Common myeloid progenitor, CD34-positive (primary cell): ENCODE measurements at places on chromosomes 2 and 18.

DNA sequence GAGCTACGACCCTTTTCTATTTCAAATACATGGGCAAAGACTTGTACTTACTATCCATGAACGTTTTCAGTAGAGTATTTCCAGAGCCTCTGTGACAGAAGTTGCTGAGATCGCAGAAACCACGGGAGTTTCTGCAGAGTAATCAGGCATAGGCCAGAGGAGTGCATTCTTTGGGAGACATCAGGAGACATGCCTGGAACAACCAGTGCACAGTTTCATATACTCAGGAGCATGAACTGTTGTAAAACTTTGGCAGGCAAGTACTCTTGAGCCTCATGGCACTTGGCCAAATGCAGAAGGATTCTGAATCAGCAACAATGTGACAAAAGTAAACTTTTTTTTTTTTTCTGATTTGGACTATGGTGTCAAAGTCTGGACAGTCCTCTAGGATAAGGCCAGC lies 307.1 kb downstream of the GRB14 start:
- no peaks in the 10 kb centered on the region for H3K4me1 ChIP-seq
- H3K27ac ChIP-seq, result no peak overlapping the region
- H3K27me3 ChIP-seq, result no peaks in the 10 kb centered on the region
- no peaks in the 10 kb centered on the region for H3K36me3 ChIP-seq
- no peak for DNase-seq

DNA sequence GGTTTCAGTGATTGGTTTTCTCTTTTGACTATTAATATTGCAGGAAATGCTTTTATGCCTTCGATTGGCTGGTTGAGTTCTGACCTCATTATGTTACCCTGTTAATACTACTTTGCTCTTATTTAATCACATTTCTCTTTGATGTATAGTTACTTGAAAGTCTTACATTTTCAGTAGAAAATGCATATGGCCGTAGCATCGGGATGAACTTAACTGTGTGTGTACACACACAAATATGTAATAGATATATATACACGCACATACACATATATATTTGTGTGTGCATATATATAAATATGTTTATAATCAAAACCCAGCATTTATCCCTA lies 1.6 kb downstream of the EPC2 start:
- no peaks in the 10 kb centered on the region for H3K27me3 ChIP-seq
- peaks cover 10% of the 10 kb centered on the region for H3K4me1 ChIP-seq
- H3K36me3 ChIP-seq, result no peaks in the 10 kb centered on the region
- H3K27ac ChIP-seq, result peak overlapping the region; percentile 84
- DNase-seq, result no peak

DNA sequence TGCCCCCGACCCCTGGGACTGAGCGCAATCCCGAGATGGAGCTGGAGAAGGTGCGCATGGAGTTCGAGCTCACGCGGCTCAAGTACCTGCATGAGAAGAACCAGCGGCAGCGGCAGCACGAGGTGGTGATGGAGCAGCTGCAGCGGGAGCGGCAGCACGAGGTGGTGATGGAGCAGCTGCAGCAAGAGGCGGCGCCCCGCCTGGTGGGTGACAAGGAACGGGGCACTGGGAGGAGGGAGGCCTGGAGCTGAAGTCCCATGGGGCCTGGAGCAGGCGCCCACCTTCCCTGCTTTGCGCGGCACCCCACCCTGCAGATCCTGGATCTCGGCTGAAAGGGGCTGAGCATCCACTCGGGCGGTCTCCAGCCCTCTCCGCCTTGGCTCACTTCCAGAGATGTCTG lies 1.2 kb downstream of the TMEM247 start:
- no peaks in the 10 kb centered on the region for H3K4me1 ChIP-seq
- DNase-seq, result no peak
- H3K27me3 ChIP-seq, result no peaks in the 10 kb centered on the region
- no peak overlapping the region for H3K27ac ChIP-seq
- no peaks in the 10 kb centered on the region for H3K36me3 ChIP-seq
- H3K4me3 ChIP-seq, result no peak overlapping the region

DNA sequence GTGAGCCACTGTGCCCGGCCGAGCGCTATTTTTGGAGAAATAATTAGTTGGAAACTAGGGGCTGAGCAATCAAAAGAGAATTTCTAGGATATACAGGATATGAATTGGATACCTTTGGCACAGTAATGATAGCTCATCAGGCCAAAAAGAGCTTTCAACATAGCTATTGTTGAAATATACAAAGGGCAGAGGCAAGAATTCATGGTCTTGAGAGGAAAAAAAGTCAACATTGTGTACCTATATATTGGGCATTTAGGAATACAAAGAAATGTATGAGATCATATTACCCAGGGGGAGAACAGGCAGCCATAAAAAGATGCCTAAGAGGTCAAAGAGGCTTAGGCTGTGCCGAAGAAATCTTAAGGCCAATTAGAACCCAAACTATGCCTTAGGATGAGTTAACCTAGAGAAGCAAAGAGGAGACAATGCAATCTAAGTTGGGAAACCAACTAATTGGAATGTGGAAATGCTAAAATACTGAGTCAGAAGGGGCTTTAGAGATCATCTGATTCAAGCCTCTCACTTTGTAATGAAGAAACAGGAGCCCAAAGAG lies 99.0 kb downstream of the RBBP8 start:
- H3K4me3 ChIP-seq, result no peak overlapping the region
- H3K36me3 ChIP-seq, result peaks cover 12% of the 10 kb centered on the region
- H3K4me1 ChIP-seq, result no peaks in the 10 kb centered on the region
- H3K27ac ChIP-seq, result no peak overlapping the region
- H3K27me3 ChIP-seq, result no peaks in the 10 kb centered on the region

- DNase-seq, result no peak
- no peak overlapping the region for H3K4me3 ChIP-seq
- no peak overlapping the region for H3K27ac ChIP-seq
- no peaks in the 10 kb centered on the region for H3K4me1 ChIP-seq
These were observed 44.0 kb downstream of the CCDC141 start for GRCh38 chr2:179005976-179006375.

DNA sequence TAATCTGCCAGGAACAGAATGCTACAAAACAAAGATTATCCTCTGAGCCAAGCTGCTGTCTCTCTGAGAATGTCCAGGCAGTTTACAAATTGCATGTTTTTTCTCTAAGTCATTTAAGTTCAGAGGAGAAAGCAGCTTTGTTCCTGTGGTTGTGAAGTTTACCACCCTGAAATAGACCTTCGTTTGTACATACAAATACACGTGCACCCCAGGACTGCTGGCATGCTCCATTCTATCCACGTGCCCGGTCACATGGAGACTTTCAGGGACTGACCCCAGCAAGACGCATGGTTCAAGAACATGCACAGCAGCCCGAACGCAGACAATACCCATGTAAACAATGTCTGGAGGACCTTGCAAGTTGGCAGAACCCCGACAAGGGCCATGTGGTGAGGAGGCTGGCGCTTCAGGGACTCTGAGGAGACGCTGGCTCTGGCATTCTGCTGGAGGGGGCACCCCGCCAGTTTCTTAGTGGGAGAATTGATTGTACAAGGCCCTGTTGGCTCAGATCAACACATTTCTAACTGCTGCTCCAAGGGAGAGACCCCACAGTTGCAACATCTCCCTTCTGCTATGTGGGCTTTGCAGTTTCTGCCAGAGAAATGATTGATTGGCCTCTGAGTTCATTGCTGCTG lies 33.3 kb downstream of the FAM178B start:
- no peaks in the 10 kb centered on the region for H3K4me1 ChIP-seq
- H3K27me3 ChIP-seq, result no peaks in the 10 kb centered on the region
- no peak overlapping the region for H3K4me3 ChIP-seq
- peak; percentile 66 for DNase-seq
- H3K36me3 ChIP-seq, result no peaks in the 10 kb centered on the region
- no peak overlapping the region for H3K27ac ChIP-seq

DNA sequence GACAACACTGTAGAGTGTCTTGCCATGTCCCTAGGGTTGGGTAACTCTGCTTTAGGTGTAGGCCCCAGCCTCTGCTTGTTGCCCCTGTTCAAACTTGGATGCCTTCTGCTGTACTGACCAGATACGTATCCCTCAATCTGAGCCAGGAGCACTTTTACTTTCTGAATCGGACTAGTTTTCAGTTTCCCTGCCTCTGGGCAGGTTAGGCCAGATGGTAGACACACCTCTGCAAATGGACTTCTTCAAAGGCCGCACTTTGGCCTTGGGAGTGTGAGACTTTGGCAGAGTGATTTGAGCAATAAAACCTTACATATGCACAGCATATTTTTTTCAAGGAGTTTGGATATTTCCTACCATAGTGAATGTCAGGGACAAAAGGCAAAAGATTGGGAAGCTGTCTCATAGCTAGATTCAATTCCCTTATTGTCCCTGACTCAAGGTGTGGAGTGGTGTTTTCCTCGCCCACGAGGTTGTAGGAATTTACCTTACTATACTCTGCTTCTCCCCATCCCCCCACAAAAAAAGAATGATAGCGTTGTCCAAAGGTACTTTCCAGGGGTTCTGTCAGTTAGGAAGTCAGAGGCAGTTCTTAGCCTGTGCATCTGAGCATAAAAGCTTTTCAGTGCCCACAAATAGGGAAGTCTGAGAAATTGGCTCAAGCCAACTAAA lies 15.3 kb upstream of the PARD3B start:
- H3K27me3 ChIP-seq, result no peaks in the 10 kb centered on the region
- H3K27ac ChIP-seq, result no peak overlapping the region
- DNase-seq, result peak; percentile 74
- peaks cover 5% of the 10 kb centered on the region for H3K4me1 ChIP-seq

DNA sequence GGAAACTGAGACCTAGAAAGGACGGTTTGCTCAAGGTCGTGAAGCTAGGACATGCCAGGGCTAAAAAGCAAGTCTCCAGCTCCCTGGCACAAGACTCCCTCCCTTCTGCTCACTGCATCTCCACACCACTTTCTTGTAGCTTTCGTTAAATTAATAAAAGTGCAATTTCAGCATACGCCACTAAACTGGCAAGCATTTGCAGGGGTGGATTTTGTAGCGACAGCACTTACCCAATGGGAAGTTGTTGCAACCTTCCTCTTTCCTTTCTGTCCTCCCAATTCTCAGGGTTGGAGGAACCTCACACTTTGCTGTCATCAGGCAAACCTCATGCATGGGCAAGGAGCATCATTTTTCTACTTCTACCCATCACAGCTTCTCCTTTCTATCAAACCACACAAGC lies 7.4 kb upstream of the RHOB start:
- DNase-seq, result peak; percentile 69
- peaks cover 2% of the 10 kb centered on the region for H3K4me1 ChIP-seq
- H3K27me3 ChIP-seq, result peaks cover under 1% of the 10 kb centered on the region
- H3K27ac ChIP-seq, result no peak overlapping the region

DNA sequence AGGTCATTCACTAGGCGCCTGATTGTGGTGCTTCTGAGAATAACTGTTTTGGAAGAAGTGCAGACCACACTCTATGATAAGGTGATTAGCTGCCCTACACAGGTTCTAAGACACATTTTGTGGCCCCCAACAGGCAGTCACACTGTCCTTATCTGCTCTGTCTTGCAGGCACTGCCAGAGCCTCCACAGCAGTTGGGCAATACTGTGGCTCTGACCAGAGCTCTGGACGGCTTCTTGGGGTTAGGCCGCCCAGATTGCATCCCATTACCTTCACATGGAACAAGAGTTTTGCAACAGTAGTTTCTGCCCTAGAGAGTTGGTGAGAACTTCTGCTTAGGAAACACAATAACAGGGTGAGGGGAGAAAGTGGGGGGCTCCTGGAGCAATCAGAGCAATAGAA lies 22.7 kb downstream of the RUFY4 start:
- H3K4me1 ChIP-seq, result no peaks in the 10 kb centered on the region
- H3K27ac ChIP-seq, result no peak overlapping the region
- no peak overlapping the region for H3K4me3 ChIP-seq
- DNase-seq, result no peak
- no peaks in the 10 kb centered on the region for H3K36me3 ChIP-seq

DNA sequence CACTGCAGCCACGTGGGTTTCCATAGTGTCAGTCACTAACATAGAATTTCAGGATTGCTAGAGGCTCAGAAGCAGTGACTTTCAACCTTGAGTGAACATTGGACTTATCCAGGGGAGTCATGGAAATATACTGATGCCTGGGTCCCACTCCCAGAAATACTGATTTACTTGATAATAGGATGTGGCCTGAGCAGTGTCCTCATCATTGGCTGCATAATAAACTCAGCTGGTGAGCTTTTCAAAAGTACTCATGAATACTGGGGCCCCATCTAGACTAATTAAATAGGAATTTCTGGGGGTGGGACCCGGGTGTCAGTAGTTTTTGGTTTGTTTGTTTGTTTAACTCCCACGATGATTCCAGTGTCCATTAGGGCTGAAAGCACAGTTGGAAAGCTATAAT lies 141.4 kb downstream of the COL4A4 start:
- no peaks in the 10 kb centered on the region for H3K36me3 ChIP-seq
- no peaks in the 10 kb centered on the region for H3K27me3 ChIP-seq
- no peak for DNase-seq
- no peak overlapping the region for H3K27ac ChIP-seq
- no peaks in the 10 kb centered on the region for H3K4me1 ChIP-seq
- no peak overlapping the region for H3K4me3 ChIP-seq

DNA sequence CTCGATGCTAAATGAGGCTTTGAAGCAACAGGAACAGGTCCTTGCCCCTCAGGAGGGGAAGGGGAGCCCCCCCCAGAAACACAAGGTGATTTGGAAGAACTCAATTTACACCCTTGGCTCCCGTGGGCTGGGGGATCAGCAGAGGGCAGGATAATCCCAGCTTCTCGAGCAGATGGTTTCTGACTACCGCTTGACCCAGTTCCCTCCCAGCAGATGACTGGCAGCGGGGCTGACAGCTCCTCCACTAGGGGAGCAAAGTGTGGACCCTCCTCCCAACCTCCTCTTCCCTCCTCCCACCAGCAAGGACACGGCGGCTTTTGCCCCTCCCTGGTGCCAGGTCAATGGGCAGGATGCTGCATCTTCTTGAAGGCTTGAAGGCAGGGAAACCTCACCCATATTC lies 3.5 kb upstream of the INHBB start:
- no peak overlapping the region for H3K27ac ChIP-seq
- no peaks in the 10 kb centered on the region for H3K36me3 ChIP-seq
- no peaks in the 10 kb centered on the region for H3K4me1 ChIP-seq

DNA sequence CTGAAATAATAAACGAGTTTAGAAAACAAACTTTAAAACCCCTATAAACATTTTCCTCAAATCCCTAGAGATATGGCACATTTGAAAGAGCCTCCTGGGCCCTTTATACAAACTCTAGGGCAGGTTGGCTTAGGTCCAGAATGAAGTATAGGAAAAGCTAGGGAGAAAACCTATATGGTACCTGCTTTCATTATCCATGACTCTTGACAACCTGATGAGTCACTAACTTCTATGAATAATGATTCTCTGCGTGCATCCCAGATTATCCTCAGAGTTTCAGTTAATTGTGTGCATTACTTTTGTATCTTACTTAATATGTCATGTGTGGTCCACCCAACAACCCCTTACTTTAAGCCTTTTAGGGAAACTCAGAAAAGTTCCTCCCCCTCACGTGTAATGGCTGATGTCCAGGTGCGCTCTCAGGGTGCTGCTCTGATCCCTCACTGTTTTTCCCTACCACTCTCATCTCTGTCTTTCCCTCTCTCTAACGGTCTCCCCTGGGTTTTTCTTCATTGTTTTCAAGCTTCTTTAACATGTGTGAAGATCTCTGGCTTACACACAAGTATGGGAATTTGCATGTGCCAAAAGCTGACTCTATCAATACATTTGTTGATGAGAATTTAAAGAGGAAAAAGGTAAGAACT lies 78.5 kb downstream of the LRP1B start:
- no peaks in the 10 kb centered on the region for H3K36me3 ChIP-seq
- H3K27ac ChIP-seq, result no peak overlapping the region
- H3K4me3 ChIP-seq, result no peak overlapping the region
- DNase-seq, result no peak

- no peak overlapping the region for H3K27ac ChIP-seq
- H3K27me3 ChIP-seq, result no peaks in the 10 kb centered on the region
- DNase-seq, result no peak
- no peaks in the 10 kb centered on the region for H3K36me3 ChIP-seq
- no peak overlapping the region for H3K4me3 ChIP-seq
These were observed 555.8 kb upstream of the ID2 start for GRCh38 chr2:8125741-8126711.
